ENCODE measurements at places on chromosomes 1 and 21. TPM values are rescaled to one million over a fixed set of nuclear protein-coding genes. Genes with fewer than 3 reads are reported as not detected.
A peak's percentile ranks its signal among the peaks of the same experiment; 100 is the strongest.

DNA sequence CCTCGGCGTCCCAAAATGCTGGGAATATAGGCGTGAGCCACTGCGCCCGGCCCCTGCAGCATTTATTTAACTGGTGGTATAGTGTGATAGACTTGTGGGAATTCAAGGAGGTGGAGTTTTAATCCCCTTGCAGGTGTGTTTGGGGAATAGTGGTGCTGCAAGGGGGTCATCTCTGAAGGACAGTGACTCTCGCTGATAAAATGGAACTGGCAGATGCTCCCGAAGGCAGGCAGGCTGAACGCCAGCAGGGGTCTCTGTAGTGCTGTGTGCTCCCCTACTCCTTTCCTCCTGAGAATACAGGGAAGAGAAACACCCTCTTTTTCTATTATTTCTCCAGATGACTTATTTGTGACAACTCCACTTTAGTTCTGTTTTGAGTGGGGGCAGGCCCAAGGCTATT is 4.0 kb downstream of the OSCP1 start:
- no peak overlapping the region for H3K4me3 ChIP-seq
- no peak overlapping the region for H3K27ac ChIP-seq
- DNase-seq = no peak
- peaks cover 3% of the 10 kb centered on the region for H3K4me1 ChIP-seq
- no peaks in the 10 kb centered on the region for H3K27me3 ChIP-seq

The CYP4Z1 gene
- 0.07 TPM for polyA plus RNA-seq

DNA sequence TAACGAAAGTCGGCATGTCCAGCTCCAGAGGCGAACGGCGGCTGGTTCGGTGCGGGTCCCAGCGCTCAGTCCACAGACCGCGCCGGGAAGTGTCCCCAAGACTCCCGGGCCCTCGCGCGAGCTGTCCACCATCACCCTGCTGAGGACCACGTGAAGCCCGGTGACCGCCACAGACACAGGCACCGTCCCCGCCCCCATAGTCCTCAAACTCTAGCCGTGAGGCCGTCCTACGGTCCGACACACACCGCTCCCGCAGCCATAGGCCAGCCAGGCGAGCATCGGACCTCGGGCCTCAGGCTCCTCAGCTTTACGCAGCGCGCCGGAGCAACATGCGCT is 535 bp downstream of the SETD4 start:
- H3K4me1 ChIP-seq = no peaks in the 10 kb centered on the region
- no peaks in the 10 kb centered on the region for H3K27me3 ChIP-seq
- peak overlapping the region; percentile 81 for H3K27ac ChIP-seq

GRCh38 chr1:188137221-188137620 is 1308.5 kb downstream of the PLA2G4A start:
- H3K27ac ChIP-seq = no peak overlapping the region
- no peaks in the 10 kb centered on the region for H3K36me3 ChIP-seq
- DNase-seq = no peak

GRCh38 chr1:150516050-150516591 is 569 bp downstream of the FALEC start:
- no peak overlapping the region for H3K27ac ChIP-seq
- no peak for DNase-seq
- H3K36me3 ChIP-seq = no peaks in the 10 kb centered on the region
- no peaks in the 10 kb centered on the region for H3K27me3 ChIP-seq

DNA sequence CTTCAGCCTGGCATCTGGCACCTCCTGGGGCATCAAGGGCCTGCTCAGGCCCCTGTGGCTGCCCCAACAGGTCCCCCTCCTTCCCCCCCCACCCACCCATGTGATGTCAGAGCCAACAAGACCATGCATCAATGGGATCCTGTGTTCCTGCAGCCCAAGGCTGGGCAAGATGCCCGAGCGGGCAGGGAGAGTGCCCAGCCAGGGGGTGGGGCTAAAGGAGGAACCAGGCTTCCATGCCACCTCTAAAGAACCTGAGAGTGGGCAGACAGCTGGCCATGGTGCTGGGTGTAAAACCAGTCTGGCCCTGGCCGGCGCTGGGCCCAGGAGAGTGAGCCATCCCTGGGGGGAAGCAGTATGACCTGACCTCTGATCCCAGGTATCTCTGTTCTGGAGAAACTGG is 7.6 kb downstream of the COL16A1 start:
- no peak overlapping the region for H3K27ac ChIP-seq
- no peaks in the 10 kb centered on the region for H3K27me3 ChIP-seq
- no peak overlapping the region for H3K4me3 ChIP-seq
- H3K36me3 ChIP-seq = peaks cover 3% of the 10 kb centered on the region

GRCh38 chr1:53462193-53462592 is 3.0 kb downstream of the DMRTB1 start:
- no peak overlapping the region for H3K27ac ChIP-seq
- H3K4me1 ChIP-seq = no peaks in the 10 kb centered on the region
- H3K4me3 ChIP-seq = no peak overlapping the region
- H3K36me3 ChIP-seq = no peaks in the 10 kb centered on the region
- H3K27me3 ChIP-seq = no peaks in the 10 kb centered on the region

DNA sequence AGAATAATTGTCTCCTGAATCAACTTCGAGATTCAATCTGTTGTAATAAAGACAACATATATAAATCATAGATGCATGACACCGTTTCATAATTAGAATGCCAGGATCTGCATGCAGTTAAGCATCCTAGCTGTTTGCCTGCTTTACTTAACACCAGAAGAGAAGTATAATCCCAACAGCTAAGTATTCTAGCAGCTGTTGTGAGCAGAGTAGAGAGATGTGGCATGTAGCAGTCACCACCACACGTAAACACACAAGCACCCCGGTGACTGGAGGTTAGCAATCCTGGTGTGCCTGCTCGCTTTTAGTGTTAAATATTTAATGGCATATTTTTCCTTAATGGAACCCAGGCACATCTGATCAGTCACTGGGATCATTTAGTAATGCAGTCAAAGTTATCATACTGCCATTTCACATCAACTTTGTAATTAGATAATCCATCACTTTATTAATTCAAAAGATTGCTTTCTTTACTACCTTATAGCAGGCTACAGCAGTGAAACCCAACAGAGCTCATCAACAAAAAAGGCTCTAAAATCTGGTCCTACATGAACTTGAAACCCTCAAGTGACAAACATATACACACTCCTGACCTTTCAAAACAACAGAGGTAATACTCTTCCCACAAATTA is 187.9 kb downstream of the SMYD3 start:
- H3K27ac ChIP-seq = no peak overlapping the region
- no peak for DNase-seq
- no peak overlapping the region for H3K4me3 ChIP-seq
- H3K36me3 ChIP-seq = no peaks in the 10 kb centered on the region
- H3K27me3 ChIP-seq = no peaks in the 10 kb centered on the region

DNA sequence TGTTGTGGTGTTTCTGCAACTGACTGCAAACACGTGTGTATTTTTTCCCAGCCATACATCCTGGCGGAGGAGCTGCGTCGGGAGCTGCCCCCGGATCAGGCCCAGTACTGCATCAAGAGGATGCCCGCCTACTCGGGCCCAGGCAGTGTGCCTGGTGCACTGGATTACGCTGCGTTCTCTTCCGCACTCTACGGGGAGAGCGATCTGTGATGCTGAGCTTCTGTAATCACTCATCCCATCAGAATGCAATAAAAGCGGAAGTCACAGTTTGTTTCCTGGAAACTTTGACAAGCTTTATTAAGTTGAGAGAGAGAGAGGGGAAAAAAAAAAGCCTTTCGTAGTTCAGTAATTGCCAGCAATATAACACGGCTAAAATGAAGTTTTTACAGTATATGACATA is 32.7 kb upstream of the MTR start:
- H3K36me3 ChIP-seq = no peaks in the 10 kb centered on the region
- H3K4me1 ChIP-seq = no peaks in the 10 kb centered on the region
- H3K4me3 ChIP-seq = no peak overlapping the region

GRCh38 chr1:31470794-31471315 is 57.8 kb downstream of the SERINC2 start:
- no peak overlapping the region for H3K27ac ChIP-seq
- no peaks in the 10 kb centered on the region for H3K27me3 ChIP-seq
- no peaks in the 10 kb centered on the region for H3K4me1 ChIP-seq
- DNase-seq = no peak

The PEAR1 gene
- 6.2 TPM for polyA plus RNA-seq

DNA sequence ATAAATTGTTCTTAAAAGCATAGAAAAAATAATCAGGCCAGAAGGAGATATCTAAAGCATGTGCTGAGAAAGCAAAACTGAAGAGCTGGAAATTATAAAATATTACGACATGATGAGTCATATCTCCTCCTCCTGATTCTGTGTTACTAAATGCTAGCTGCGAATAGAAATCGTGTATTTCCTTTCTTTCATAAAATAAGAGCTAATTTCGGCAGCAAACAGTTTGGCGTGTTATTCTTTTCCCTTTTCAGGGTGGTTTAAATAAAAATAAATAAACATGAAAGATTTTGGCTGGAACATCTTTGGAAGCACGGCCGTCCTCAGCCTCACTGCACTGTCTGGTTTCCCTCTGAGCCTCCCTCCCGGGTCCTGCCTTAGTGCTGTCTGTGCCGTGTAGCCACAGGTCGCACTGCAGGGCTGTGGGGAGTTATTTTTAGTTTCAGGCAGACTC is 56.0 kb downstream of the ADARB1 start:
- H3K36me3 ChIP-seq = no peaks in the 10 kb centered on the region
- DNase-seq = peak; percentile 65
- peak overlapping the region; percentile 42 for H3K4me3 ChIP-seq

DNA sequence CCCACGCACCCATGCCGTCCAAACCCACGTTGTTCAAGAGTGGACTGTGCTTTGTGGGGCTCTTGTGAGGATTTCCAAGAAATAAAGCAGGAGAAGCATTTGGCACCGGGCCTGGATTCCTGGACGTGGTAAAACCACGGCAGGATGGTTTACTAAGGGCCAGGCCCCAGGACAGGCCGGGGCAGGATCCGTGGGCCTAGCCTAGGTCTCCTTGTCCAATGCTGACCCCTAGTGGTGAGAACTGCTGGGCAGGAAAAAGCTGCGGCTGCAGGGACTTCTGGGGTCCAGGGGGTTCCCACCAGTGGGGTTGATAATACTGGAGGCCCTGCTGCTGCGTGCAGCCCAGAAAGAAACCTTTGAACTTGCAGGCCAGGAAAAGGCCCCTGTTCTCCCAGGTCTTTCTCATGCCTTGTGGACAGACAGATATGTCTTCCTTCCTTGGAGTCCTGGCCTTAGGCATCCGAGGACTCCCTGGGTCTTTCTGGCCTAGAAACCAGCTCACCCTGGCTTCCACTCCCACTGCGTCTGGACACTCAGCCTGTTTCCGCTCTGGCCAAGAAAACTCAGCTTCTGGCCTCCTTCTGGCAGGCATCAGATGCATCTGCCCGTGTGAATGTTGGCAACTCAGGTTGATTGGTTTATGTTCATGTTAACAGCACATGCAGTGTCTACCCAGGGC is 106.9 kb upstream of the TMEM51 start:
- H3K4me1 ChIP-seq = peaks cover 9% of the 10 kb centered on the region
- H3K4me3 ChIP-seq = no peak overlapping the region
- H3K27ac ChIP-seq = no peak overlapping the region
- DNase-seq = peak; percentile 90
- no peaks in the 10 kb centered on the region for H3K27me3 ChIP-seq
- H3K36me3 ChIP-seq = no peaks in the 10 kb centered on the region

All from adrenal gland (tissue), 19 donors.